Hematopoietic multipotent progenitor cell treated with erythropoietin and hydrocortisone succinate and interleukin-3 and kit ligand, for 4 days (in vitro differentiated cells): ENCODE measurements at places on chromosomes 2 and 18.
A peak's percentile ranks its signal among the peaks of the same experiment; 100 is the strongest.

DNA sequence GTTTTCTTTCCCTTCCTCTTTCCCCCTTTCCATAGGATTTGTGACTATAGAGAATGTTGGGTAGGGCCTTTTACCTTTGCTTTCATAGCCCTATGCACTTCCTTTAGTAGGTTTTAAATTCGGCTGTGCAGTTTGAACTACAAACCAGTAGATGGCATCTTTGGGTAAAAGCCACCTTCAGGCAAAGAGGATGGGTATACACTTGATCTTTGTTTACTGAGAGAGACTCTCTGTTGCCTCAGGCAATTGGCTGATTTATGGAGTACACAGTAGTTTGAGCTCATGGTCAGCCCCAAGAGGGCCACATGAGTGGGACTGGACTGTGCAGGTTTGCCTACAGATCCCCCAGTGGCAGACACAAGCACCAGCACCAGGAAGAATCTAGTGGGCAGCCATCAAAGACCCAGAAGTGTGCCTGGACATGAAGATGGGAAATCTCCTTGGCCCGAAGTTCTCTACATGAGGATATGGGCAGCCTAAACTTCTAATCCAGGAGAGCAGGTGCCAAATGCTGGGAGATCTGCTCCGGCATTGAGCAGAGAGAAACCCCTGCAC, 1304.3 kb upstream of the DDX18 start:
- DNase-seq, result peak; percentile 41

DNA sequence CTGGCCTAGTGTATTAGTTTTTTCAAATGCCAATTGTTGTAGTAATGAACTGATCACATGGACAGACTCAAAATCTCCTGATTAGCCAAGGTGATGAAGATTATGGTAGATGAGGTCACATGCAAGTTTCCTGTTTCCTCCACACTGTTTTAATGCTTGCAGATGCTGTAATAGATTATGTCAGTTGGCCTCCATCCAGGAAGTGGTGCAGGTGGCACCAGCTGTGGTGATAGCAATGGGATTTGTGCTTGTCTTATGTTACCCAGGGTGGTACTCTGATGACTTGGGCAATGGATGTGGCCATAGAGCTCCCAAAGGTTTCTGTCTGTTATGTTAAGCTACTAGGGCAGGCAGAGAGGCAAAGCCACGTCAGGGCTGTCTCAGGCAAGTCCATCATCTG, 332.9 kb upstream of the DDX18 start:
- no peak for DNase-seq

- no peak for DNase-seq
Measured at GRCh38 chr2:102137138-102137537, 5.4 kb upstream of the IL1R1 start.

DNA sequence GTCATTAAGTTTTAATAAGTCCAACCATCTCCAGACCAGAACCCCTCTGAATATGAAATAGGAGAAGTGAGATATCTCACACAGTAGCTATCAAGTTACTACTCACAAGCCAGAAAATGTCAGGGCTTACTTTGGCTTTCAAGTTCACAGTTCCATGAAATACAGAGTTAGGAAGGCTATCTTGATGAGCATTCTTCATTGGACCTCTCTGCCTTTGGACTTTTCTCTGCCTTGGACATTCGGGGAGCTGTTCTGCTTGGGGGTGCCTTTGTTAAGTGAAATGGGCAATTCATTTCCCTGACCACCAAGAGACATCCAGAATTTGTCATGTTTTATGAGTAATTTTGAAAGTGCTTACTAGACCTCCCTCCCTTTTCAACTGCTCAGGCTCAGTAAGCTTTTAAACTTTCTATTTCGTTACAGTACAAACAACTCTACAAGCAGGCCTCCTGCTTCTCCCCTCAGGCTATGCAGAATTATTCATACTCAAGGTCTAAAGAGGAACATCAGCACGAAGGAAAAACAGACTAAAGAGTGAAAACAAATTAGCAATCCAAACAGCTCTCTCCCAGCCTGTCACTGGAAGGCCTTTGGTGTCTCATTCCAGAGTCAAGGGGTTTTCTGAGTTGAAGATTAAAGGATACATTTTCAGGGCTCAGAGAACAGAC, 95.3 kb downstream of the MREG start:
- no peak for DNase-seq

DNA sequence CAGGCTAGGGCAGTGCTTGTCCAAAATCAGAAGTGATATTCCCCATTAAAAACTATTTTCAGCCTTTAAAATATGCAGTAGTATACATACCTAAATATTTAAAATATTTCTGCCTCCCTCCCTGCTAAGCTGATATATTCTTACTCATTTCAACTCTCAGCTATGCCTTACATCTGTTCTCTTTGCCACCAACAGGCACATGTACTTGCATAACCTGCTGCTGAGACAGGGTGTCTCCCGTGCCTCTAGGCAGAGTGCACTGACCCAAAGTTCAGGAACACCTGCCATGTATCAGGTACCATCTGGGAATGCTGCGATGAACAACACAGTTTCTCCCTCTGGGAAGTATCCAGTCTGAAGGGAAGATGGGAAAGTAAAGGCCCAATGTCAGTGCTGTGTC, 91.7 kb downstream of the STK39 start:
- DNase-seq, result no peak

GRCh38 chr2:159089543-159089942, 121.1 kb downstream of the TANC1 start:
- DNase-seq, result no peak

GRCh38 chr2:135555311-135555710, 24.0 kb downstream of the R3HDM1 start:
- DNase-seq, result peak; percentile 31

DNA sequence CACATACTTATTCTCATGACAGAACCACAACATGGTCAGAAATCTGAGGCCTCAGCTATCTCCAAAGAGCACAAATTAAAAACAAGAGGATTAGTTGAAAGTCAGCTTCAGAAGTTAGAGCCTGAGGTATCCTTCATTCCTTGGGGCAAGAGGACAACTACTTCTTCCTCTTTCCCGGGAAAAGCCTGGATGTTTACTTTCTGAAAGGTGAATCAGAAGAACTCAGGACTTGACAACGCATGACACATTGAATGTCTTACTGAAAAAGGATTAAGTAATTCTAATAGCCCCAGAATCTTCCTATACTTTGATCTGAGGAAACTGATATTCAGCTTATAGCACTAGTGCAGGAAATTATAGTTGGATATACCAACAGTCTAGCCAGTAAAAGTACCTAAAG, 573.2 kb downstream of the METTL4 start:
- DNase-seq, result no peak

DNA sequence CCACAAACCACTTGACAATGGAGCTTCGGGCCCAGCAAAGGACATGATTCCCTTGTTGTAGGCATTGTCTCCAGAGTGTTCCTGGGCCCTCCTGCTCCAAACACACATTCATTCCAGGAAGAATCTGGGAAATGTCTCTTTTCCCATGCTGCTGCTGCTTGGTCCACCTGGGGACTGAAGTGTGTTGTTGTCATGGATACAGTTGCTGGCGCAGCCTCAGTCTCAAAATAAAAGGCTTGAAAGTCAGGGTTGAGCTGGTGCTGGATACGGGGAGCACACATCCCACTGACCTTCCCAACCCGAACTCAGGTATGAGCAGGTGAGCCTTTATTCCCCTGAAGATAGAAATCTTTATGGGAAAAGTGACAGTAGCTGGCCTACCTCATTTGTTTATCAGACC, 30.6 kb upstream of the SPP2 start:
- no peak for DNase-seq

DNA sequence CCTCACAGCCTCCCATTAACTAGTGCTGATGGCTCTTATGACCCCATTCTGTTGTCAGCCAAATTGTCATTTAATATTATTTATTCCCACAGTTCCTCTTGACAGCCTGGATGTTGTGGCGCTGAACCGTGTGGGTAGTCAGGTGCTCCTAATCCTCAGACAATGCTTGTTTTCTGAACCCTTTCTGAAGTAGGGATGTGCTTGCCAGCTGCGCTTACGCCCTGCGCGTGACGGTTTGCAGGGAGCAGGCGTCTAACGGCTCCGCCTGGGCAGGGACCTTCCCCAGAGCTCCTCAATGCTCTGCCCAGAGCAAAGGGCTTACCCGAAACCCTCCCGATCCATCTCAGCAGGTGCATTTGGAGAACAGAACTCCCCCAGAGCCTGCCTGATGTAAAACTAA, 358.2 kb upstream of the MYT1L start:
- DNase-seq, result no peak

DNA sequence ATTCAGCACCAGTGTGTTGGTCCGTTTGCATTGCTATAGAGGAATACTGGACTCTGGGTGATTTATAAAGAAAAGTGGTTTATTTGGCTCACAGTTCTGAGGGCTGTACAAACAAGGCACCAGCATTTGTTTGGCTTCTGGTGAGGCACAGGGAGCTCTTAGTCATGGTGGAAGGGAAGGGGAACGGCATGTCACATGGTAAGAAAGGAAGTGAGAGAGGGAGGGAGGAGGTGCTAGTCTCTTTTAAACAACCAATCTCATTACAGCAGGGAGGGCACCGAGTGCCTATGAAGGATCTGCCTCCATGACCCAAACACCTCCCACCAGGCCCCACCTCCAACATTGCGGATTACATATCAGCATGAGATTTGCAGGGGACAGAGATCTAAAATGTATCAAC, 143.9 kb upstream of the DLX2 start:
- DNase-seq, result peak; percentile 58

DNA sequence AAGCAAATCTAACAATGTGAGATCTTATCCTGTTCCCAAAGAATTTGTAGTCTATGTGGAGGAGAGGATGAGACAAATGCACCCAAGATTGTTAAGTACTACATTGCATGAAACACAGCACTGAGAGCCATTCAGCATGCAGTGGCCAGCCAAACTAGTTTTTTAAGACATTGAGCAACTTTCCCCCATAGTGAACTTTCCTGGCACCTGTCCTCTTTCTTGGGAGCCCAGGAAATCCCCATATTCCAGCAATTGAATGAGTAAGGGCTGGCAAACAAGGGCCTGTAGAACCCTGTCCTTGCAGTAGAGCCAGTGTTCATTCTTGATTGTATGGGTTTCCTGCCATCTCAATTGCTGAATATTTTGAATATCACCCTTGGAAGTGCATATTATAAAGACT, 58.8 kb upstream of the FIGN start:
- no peak for DNase-seq

DNA sequence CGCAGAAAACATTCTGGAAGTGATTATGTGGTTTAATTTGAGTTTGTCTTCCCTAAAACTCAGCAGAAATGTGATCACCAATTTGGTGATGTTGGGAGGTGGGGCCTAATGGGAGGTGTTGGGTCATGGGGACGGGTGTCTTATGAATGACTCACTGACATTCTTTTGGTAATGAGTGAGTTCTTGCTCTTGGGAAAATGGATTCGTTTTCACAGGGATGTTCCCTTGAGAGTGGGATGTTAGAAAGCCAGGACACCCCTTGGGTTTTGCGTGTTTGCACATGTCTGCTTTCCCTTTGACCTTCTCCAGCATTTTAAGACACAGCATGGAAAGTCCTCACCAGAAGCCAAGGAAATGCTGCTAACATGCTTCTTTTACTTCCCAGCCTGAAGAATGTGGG, 321.5 kb upstream of the NT5C1B start:
- no peak for DNase-seq

DNA sequence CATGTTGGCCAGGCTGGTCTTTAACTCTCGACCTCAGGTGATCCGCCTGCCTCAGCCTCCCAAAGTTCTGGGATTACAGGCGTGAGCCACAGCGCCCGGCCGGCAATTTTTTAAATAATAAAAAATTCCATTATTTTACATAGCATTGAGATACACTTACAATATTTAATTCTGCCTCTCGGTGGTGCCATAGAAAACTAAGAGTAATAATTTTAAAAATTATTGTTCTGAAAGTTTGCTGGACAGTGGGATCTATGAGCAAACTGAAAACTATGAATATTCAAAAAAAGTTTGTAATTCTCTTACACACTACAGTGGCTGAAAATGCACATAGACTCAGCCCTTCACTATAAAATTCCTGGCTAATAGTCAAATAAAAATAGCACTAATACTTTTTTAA, 90.9 kb upstream of the STON1 start:
- DNase-seq, result no peak

DNA sequence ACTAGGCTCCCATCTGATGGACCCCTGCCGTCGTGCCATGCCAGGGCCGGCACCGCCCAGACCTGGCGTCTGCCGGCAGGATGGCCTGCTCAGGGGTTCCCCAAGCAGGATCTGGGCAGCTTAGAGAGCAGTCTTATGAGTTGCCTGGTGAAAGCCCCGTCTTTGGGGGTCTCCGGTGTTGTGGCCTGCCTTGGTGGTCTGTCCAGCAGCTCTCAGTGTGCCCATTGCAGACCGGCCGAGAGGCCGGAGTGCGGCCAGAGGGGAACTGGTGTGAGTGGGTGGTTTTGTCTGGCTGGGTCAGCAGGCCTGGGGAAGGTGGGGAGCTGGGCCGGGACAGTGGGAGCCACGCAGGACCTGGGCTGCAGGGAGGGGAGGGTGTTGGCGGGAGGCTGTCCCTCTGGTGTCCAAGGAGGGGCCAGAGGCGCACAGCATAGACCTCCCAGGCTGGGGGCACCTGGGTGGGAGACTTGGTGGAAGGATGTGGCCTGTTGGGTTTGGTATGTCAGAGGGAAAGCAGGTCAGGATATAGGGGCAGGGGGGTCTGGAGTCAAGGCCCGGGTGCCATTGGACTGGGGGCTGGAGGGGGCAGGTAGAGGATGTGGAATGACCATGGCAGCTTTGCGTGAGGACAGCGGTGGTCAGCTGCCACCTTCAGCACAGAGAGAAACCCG, 16.5 kb downstream of the GPC1 start:
- no peak for DNase-seq

- no peak for DNase-seq
Measured at GRCh38 chr2:237141571-237142051, 55.9 kb downstream of the COPS8 start.

GRCh38 chr2:239946864-239947728, 78.0 kb downstream of the NDUFA10 start:
- DNase-seq, result no peak

- no peak for DNase-seq
Measured at GRCh38 chr18:58285449-58286130, 241.6 kb downstream of the NEDD4L start.

GRCh38 chr2:181657379-181657778, 474 bp upstream of the CERKL start:
- no peak for DNase-seq

DNA sequence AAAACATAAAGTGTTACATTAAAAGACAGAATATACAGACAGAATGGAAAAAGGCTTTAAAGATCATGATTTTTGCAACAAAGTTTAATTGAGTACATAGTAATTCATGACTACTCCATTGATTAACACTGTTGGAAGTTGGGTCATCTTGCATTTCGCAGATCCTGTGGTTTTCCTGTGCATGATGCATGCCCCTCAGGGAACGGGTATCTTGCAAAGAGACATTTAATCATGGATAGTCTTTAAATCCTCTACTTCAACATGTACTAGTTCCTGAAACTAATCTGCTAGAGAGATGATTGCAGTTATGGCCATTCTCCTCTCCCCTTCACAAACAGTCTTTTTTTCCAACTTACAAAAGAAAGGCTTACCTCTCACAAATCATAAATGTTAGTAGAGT, 155.6 kb upstream of the DSEL start:
- no peak for DNase-seq

- no peak for DNase-seq
Measured at GRCh38 chr2:227411320-227411989, 23.7 kb upstream of the SCYGR1 start.
